Fibroblast of the aortic adventitia (primary cell): ENCODE measurements at places on chromosomes 11 and 22. TPM values are rescaled to one million over a fixed set of nuclear protein-coding genes. Genes with fewer than 3 reads are reported as not detected.

SGSM1 gene
- not detected in 2 replicates for total RNA-seq

LPXN gene
- total RNA-seq = 1.4 and 14.7 TPM in 2 replicates

MRGPRX3 gene
- not detected in 2 replicates for total RNA-seq

C1QTNF4 gene
- total RNA-seq = not detected in 2 replicates

SH3BP1 gene
- total RNA-seq = 1.8 and 4.6 TPM in 2 replicates

HEPACAM gene
- total RNA-seq = not detected in 2 replicates

HEPHL1 gene
- not detected in 2 replicates for total RNA-seq

P4HA3 gene
- total RNA-seq = 1.9 and 4.4 TPM in 2 replicates

CTR9 gene
- 30.5 and 67.5 TPM in 2 replicates for total RNA-seq

ZNF280B gene
- total RNA-seq = 0.45 and 0.74 TPM in 2 replicates

GLYAT gene
- total RNA-seq = not detected in 2 replicates

DCHS1 gene
- total RNA-seq = 5.2 and 19.0 TPM in 2 replicates
